ENCODE measurements at places on chromosomes 3 and 15.

DNA sequence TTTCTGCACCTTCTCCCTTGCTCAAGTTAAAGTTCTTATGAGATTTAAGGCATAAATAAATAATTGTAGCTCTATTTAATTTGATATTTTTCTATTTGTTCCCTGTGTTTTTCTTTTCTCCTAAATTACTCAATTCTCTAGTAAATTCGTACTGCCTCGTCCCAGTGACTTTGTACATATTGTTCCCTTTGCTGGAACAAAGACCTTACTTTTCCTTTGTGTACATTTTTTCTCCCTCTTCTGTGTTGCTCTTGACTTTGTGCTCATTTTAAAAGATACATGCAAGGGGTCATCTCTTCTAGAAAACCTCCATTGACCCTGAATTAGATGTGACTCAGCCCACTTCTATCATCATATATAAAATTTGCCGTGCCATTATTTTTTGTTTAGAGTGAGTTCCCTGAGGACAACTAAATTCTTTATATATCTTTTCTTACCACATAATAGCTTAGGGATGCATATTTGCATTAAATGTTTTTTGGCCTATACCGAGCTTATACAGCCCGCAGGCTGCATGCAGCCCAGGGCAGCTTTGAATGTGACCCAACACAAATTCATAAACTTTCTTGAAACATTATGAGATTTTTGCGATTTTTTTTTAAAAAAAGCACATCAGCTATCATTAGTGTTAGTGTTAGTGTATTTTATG is 29.6 kb downstream of the PPP4R2 start:
- no peak for DNase-seq

DNA sequence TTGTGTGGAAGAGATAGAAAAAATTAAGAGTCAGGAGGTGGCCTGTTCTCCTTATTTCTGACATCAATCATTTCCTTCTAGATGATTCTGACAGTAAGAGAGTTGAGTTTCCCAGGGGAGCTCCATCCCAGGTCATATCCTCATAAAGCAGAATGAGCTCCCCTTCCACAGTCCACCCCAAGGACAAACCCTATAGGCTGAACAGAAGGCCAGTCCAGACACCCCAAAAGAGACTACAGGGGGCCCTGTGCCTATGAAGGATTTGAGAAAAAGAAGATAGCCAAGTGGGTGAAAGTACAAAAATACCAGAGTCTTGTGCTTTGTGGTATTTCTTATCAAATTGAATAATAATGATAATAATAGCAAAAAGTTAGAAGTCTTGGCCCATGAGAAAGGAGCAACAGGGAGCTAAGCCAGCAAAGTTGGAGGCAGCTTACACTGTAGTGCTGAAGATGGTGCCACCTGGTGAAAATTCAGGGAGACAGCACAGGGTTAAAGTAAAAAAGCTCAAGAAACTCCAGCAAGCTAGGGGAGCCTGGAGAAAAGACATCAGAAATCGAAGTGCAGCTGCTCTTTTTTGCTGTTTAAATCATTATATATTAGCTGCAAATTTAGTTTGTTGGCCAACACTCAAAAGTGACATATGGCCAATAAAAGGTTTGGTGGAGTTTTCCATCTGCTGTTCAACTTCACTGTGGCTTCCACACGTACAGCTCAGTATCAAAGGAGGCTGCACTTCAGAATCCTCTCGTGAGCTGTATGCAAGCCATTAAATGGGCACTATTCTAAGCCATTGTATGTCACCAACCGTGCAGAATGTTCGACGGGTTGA is 35.8 kb upstream of the SLC24A5 start:
- peak; percentile 36 for DNase-seq

DNA sequence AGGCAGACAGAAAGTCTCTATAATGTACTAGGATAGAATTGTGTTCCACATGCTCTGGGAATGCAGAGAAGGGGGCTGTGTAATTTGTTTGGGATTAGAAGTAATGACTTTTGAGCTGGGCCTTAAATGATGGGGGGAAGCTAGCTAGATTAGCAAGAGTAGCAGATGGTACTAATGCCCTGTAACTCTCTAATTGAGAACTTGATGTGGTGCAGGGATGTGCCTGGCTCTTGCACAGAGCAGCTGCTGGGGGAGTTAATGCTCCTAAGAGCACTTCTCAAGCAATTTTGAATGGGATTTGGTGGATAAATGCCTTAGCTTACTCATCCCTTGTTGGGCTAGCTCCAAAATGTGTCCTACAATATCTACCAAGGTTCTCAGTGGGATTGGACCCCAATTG is 12.4 kb upstream of the SYN2 start:
- DNase-seq, result no peak

- no peak for DNase-seq
Observed at GRCh38 chr3:119796785-119797184, 14.9 kb downstream of the NR1I2 start.

GRCh38 chr15:83698294-83698693 is 44.4 kb downstream of the ADAMTSL3 start:
- DNase-seq, result no peak

- no peak for DNase-seq
Observed at GRCh38 chr3:168273917-168274316, 178.2 kb upstream of the GOLIM4 start.
